ENCODE measurements at places on chromosomes 3 and 15.
A peak's percentile ranks its signal among the peaks of the same experiment; 100 is the strongest.

DNA sequence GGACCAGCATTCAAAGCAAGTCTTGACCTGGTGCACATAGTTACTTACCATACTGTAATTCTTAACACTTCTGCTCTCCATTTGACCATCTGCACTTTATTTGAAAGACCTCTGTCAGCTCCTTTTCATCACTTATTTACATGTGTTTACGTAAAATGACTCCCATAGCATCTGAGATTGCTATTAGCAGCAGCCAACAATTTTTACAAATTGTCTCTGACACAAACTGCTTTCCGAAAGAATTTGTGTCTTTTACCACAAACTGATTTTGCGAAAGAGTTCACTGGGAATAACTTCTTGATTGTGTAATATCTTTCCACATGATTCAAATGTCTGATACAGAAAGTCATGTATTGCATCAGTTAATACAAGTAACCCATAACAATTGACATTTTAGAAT lies 144.1 kb upstream of the PEX5L start:
- no peak for DNase-seq

GRCh38 chr15:55320238-55320550 lies 1.2 kb downstream of the PIGB start:
- DNase-seq, result no peak

- no peak for DNase-seq
Observed at GRCh38 chr15:72009222-72009621, 108.7 kb downstream of the MYO9A start.

- DNase-seq, result peak; percentile 42
Observed at GRCh38 chr15:85689729-85690128, 105.0 kb downstream of the KLHL25 start.

DNA sequence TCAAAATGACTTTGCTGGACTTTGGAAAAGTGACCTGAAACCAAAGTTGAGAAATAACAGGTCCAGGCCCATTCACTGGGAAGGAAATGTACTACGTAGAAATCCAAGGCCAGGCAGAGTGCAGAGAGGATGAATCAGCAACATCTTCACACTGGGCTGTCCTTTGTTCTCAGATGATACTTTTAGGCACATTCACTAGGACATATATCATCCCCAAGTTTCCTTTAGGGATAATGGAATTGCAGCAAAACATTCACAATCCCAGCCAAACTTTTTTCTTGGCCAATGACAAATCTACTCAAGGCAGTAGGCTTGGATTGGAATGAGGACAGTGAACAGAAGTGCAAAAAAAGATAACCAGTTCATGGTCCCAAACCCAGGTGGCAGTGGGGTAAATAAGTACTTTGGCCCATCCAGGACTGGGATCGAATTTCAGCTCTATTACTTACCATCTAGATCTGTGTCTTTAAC lies 75.1 kb downstream of the CLDN11 start:
- DNase-seq, result no peak

DNA sequence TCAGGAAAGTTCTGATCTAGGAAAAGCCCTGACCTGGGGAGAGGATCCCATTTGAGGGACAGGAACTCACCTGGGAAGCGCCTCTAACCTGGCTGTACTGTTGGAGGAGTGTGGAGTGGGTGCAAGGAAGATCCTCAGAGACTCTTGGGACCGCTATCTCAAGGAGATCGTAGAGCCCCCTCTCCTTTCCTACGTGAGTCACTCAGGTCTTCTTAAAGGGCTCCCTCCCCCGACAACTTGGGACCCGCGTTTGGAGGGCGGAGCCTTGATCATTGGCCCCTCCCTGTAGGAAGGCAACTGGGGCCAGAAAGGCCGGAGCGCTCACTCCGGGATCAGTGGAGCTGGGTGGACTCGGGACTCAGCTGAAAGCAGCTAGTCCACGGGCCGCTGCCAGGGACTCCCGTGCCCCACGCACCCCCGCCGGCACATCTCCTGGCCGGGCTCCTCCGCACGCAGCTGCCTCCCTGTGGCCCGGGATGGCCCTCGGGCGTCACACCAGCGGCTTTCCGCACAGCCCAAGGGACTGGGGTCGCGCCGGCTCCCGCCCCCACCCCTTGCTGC lies 520 bp downstream of the SLC26A6 start:
- DNase-seq, result peak; percentile 79

GRCh38 chr3:36403661-36404060 lies 23.4 kb downstream of the STAC start:
- no peak for DNase-seq

DNA sequence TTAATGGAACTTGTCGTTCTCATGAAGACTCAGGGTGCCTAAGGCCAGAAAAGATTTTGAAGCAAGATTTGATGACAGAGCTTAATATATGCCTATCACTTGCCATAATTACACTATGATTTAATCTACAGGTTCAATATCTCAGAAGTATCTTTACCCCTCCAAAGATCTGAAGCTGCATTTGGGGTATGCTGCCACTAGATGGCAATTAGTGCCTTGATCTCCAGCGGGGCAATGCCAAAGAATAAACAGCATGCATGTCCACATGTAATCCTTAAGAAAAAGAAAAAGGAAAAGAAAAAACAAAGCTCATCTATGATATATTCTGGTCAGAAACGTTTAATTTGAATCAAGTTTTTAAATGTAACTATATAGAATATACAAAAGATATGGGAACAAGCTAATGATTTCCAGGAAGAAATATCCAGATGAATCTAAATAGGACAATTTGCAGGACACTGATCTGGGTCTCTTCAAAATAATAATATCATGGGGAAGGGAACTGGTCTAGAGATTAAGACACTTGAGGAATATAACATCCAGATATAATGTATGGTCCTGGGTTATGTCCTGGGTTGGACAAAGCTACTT lies 55.0 kb upstream of the SOX14 start:
- peak; percentile 45 for DNase-seq

DNA sequence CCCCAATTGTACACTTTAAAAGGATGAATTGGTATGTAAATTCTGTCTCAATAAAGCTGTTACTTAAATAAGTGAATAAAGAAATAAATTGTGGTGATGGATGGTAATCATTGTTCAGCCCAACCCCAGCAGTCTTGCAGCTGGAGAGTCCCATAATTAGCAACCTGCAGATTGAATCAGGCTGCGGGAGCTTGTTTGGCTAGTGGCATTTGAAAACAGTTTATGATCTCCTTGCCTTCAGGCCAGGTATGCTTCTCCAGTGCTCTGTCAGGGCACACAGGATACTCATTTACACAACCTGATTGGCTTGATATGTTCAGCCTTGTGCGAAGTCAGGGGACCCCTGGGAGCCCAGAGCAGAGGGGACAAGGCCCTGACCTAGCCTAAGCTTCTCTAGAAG lies 16.5 kb upstream of the TSEN2 start:
- no peak for DNase-seq

DNA sequence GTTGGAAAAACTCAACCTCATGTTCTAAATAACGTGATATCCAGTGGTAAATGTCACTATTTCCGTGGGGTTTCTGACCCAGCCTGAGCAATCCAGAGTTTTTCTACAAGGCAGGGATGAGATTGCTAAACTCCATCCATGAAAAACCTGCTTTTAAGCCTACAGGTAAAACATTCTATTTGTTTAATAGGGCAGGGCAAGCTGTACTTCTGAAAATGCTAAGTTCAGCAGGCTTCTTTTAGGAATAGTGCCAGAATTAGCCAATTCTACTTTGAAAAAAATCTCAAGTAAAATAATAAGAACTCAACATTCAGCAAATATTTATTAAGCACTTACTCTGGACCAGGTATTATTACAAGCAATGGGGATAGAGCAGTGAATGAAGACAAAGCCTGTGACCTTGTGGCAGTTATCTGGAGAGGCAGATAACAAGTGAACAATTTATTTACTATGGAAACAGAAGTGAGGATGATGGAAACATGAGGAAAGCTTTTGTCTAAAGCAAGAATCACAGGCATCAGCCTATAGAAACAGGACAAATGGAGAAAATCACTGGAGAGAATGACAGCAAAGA lies 13.3 kb downstream of the RPSA start:
- no peak for DNase-seq

DNA sequence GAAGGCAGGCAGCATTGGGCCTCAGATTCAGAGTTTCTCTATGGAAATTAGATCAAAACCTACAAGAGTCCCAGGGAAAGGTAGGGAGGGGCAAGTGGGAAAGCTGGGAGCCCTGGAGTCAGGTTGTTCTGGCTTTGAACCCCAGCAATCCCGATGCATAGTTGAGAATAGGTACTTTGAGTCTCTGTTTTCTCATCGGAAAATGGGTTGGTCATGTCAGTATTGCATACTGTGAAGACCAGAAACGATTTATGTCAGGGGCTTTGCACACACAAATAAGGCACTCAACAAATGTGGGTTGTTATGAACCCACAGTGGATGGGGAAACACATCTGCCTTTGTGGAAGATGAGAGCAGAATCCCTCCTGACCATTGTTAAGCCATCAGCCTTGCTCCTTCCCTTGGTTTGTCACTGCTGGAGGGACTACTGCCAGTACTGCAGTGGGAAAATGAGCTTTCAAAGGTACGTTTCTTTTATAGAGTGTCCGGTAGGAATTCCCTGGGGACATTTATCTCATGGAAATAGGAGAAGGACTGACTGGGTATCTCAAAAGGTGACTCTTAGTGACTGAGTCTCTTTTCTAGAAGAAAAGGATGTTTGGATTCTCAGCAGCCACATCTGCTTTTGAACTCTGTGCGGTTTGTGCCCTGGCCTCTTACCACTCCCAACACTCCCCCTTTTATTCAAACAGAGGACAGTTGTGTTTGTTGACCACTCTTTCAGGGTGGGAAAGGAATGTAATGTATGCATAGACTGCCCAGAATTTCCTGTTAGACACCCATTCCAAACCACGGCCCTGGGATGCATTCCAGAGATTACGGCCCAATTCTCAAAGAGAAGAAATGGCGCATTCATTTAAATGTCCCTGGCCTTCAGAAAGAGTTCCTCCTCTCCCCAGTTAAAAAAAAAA lies 54.6 kb upstream of the VILL start:
- no peak for DNase-seq

- DNase-seq, result no peak
Observed at GRCh38 chr15:58594898-58595297, 154.6 kb downstream of the ADAM10 start.

- DNase-seq, result no peak
Observed at GRCh38 chr3:26715431-26715830, 92.9 kb downstream of the LRRC3B start.

DNA sequence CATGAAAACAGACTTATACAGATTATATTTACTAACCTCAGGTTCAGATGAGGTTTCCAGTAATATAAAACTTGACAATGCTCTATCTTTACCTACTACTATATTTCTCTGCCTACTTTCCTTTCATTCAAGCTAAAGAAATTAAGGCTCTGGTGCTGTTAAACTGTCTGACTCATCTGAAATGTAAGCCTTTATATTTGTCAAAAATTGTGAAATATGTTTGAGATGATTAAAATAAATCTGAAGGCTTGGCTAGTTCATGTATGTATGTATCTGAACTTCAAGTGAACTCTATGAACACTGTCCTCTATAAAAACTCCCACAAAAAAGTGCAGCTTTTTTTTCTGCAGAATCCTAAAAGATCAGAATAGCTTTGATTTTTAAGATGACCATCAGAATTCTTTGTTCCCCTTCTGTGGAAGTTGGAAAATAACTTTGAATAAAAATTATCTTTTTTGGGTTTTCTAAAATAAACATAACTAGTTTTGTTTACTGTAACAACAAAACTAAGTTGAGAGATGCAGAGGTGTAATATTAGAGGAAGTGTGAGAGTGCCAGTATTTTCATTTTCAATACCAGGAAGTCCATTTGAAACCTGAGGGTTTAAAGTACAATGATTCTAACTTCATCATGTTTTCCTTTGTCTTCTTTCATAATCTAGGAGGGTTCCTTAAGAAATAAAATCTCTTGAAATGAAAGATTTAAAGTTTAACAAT lies 42.2 kb downstream of the ILDR1 start:
- DNase-seq, result no peak

DNA sequence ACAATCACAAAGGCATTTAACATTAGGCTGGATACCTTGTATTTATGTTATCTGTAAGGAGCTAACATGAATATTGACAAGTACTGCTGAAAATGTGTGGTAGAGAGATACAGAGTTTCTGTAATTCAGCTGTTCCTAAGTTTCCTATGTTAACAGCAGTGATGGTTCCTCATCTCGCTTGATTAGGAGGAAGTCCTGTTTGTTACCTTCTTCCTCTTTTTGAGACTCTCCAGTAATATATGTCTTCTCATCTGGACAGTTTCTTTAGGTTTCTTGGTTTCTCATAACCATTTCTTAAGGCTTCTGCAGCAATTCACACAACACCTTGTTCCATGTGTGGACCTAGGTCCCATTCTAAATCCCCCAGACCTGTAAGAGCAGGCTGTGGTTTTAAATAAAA lies 11.4 kb upstream of the PEX5L start:
- DNase-seq, result peak; percentile 18

GRCh38 chr3:32837789-32838188 lies 20.0 kb downstream of the TRIM71 start:
- no peak for DNase-seq

GRCh38 chr3:137469263-137469662 lies 294.9 kb upstream of the SOX14 start:
- DNase-seq, result no peak

GRCh38 chr15:57680021-57680420 lies 26.5 kb upstream of the POLR2M start:
- no peak for DNase-seq

DNA sequence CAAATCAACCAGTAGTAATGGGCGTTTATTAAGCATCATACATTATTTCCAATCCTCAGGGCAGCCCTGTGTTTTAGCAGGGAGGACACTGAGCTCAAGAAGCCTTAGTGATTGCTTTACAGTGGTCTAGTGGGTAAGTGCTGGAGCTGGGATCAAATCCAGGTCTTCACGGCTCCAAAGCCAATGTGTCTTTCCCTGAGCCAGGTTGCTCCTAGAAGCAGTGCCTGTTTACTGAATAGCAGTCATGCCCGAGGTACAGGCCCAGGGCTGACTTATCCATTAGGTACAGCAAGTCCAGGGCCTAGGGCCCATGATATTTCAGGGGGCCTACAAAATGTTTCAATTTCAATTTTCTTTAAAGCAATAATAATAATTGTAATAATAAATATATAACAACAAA lies 9.6 kb upstream of the SMAD6 start:
- no peak for DNase-seq

DNA sequence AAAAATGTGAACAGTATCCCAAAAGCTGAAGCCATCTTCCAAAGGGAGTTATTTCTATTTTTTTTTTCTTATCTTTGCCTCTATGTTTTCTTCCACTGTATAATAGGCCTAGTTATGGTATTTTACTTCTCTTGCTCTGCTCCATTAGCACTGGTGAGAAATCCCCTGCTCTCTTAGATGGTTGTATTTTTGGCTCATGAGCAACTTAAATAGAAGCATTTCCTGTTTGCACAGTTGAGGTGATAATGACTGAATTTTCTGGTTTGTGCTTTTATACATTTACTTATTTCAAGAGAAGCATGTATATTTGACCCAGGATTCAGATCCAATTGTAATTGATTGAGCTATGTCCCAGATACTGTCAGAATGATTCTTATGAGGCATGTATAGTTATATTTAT lies 61.6 kb upstream of the CD200R1L start:
- peak; percentile 35 for DNase-seq
